ENCODE measurements at places on chromosomes 1 and 21. TPM values are rescaled to one million over a fixed set of nuclear protein-coding genes. Genes with fewer than 3 reads are reported as not detected.

DNA sequence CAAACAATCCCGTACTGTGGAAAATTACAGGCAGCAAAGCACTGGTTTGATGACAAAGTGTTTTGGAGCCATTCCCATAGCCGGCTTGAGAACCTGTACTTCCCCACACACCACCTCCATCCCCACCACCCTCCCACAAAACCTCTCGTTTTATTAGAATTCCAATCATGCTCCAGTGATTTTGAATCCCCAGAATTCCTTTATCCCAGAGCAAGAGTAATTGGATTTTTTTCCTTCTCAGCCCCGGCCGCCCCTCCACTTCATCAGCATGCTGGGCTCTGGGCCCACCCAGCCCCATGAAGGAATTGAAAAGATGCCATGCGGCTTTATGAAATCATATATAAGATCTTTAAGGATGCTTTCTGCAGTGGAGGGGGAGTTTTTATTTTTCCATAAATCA, 136.6 kb downstream of the OMA1 start:
- H3K36me3 ChIP-seq, result no peaks in the 10 kb centered on the region
- H3K27ac ChIP-seq, result no peak overlapping the region
- H3K27me3 ChIP-seq, result no peaks in the 10 kb centered on the region
- no peaks in the 10 kb centered on the region for H3K4me1 ChIP-seq
- H3K4me3 ChIP-seq, result no peak overlapping the region
- DNase-seq, result no peak

The FCRL6 gene
- total RNA-seq, result not detected

DNA sequence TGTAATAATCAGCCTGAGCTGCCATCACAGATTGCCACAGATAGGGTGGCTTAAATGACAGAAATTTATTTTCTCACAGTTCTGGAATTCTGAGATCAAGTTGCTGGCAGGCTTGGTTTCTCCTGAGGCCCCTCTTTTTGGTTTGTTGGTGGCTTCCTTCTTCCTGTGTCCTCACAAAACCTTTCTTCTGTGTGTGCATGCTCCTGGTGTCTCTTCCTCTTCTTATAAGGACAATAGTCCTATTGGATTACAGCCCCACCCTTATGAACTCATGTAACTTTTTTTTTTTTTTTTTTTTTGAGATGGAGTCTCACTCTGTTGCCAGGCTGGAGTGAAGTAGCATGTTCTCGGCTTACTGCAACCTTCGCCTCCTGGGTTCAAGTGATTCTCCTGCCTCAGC, 41.0 kb upstream of the F3 start:
- no peak overlapping the region for H3K27ac ChIP-seq
- no peak for DNase-seq
- peaks cover 7% of the 10 kb centered on the region for H3K36me3 ChIP-seq
- no peaks in the 10 kb centered on the region for H3K4me1 ChIP-seq
- no peak overlapping the region for H3K4me3 ChIP-seq
- no peaks in the 10 kb centered on the region for H3K27me3 ChIP-seq

- H3K36me3 ChIP-seq, result peaks cover 2% of the 10 kb centered on the region
- H3K27ac ChIP-seq, result no peak overlapping the region
- H3K27me3 ChIP-seq, result no peaks in the 10 kb centered on the region
Measured at GRCh38 chr1:172733815-172734214, 74.9 kb downstream of the FASLG start.

- no peak overlapping the region for H3K27ac ChIP-seq
- H3K27me3 ChIP-seq, result no peaks in the 10 kb centered on the region
- peaks cover 3% of the 10 kb centered on the region for H3K4me1 ChIP-seq
- no peak for DNase-seq
Measured at GRCh38 chr1:172939475-172939874, 111.3 kb downstream of the TNFSF18 start.

DNA sequence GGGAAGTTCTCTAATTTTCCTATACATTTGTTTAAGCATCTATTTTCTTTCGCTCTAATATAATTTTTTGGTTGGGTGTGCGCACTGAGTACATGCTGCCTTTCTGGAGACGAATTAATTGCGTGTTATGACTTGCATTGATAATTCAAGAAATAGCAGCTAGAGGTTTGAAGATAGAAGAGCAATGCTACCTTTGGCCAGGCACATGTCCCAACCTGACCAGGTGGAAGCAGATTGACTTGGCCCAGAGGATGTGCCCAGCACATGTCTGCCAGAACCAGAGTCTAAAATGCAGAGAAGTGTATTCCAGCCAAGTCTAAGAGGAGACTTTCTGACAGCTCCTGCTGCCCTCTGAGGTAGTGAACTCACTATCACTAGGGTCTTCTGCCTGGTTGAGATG, 114.3 kb downstream of the SLC35F3 start:
- DNase-seq, result no peak
- H3K4me1 ChIP-seq, result peaks cover 8% of the 10 kb centered on the region
- no peak overlapping the region for H3K27ac ChIP-seq
- no peaks in the 10 kb centered on the region for H3K27me3 ChIP-seq

Data from endothelial cell (in vitro differentiated cells).